ENCODE measurements at places on chromosomes 1 and 21.

DNA sequence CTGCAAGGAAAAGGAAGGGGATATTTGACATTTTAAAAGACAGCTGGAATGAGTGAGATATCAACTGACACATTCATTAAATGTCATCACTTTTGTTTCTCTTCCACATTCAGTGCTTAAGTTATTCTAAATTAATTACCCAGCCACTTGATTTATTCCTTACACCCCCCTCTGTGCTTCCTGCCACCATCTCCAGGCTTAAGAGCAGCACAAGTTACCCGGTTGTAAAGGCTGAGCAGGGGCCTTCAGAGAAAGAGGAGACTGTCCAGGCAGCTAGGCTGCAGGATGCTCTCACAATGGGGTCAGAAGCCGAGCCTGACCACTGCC lies 71.4 kb downstream of the SYT6 start:
- no peak for DNase-seq

GRCh38 chr1:19122668-19123067 lies 87.4 kb downstream of the UBR4 start:
- peak; percentile 83 for DNase-seq

GRCh38 chr1:236978740-236979139 lies 25.5 kb downstream of the MT1HL1 start:
- DNase-seq: no peak

GRCh38 chr1:155183775-155184221 lies 10.1 kb downstream of the TRIM46 start:
- DNase-seq: peak; percentile 27

- no peak for DNase-seq
Observed at GRCh38 chr1:30856260-30856790, 52.2 kb downstream of the SDC3 start.

- DNase-seq: no peak
Observed at GRCh38 chr1:16420424-16421118, 16.7 kb downstream of the SPATA21 start.

DNA sequence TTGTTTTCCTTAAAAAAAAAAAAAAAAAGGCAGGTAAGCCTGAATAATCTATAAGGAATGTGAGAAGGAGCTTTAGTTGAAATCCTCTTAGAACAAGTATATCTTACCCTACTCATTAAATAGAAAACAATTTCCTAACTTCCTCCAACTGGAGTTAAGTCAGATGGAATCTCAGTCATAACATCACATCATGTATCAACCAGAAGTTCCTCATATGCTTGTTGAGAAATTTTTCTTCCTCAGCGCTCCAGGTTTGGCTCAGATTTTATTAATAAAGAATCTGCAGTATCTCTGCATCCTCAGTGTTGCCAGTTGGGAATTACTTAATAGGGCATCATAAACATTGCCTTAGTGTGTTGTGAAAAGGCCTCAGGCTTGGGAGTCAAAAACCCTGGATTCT lies 37.6 kb downstream of the DUSP10 start:
- no peak for DNase-seq

DNA sequence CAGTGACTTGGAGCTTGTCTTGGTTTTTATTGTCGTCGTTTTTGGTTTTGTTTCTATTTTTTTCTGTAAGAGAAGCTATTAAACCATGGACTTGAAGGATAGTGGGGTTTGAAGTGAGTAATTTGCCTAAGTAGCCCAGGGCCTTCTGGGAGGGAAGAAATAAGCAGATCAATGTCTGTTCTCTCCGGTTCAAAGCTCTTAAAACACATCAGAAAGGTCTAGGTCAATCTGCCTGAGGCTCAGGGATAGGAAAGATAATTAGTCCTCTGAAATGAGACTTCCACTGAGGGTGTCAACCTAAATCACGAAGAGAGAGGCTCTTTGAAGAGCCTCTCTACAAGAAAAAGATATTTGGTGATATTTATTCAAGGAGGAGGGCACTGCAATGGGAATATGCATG lies 178.0 kb downstream of the MATN1 start:
- no peak for DNase-seq

- DNase-seq: no peak
Observed at GRCh38 chr1:197706601-197707000, 68.7 kb downstream of the DENND1B start.

GRCh38 chr1:59391212-59392179 lies 94.6 kb downstream of the FGGY start:
- no peak for DNase-seq

- DNase-seq: no peak
Observed at GRCh38 chr1:225977937-225978748, 21.0 kb downstream of the SDE2 start.

DNA sequence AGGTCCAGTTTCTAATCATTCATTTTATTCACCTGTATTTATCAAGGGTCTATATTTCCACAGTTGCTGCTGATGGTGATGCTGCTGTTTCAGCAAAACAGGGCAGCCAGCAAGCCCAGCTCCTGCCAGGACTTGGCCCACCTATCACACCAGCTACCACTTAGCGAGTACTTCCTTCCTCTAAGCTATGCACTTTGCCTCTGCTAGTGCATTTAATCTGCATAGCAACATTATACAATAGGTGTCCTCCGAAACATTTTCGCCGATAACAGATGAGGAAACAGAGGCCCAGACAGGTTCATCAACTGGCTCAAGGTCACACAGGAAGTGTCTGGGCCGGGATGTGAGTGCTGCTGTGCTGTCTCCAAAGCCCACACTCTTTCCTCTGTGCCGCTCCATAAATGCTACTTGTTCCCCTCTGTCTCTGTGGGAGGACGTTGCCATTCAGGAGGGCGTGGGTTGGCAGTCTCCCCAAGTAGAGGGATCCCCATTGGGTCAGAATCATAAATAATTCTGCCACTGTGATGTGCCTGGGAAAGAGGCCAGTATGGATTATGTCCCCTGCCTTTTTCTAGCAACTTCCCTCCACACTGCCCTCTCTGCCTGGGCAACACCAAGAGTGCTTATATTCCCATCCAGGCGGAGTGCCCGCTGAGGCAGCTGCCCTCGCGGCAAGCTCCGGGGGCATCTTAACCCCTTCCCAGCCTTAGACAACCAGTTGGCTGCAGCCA lies 9.4 kb upstream of the PLEKHA6 start:
- DNase-seq: no peak

DNA sequence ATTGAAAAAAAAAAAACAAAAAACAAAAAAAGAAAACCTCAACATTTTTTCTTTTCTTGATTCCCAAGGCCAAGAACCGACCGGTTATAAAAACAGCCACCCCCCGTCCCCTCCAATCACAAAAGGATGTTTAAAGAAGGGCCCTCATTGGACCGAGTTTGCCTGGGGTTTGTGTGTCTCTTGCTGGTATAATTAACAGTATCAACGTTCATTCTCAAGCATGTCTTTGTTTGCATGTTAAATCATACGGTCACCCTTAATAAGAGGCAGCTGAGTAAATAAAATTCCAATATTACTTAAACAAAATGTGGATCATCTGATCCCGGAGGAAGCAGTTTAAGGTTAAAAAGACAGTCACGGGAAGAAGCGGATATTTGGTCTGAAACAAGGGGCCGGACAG lies 201.1 kb downstream of the PRDM2 start:
- DNase-seq: no peak
